ENCODE measurements at places on chromosomes 6 and 20.

GRCh38 chr6:79724816-79725215 is 93.7 kb downstream of the SH3BGRL2 start:
- DNase-seq = no peak

- no peak for DNase-seq
Observed at GRCh38 chr6:147127587-147127986, 76.6 kb upstream of the STXBP5 start.

- no peak for DNase-seq
Observed at GRCh38 chr6:137219664-137220252, 573 bp upstream of the IFNGR1 start.

DNA sequence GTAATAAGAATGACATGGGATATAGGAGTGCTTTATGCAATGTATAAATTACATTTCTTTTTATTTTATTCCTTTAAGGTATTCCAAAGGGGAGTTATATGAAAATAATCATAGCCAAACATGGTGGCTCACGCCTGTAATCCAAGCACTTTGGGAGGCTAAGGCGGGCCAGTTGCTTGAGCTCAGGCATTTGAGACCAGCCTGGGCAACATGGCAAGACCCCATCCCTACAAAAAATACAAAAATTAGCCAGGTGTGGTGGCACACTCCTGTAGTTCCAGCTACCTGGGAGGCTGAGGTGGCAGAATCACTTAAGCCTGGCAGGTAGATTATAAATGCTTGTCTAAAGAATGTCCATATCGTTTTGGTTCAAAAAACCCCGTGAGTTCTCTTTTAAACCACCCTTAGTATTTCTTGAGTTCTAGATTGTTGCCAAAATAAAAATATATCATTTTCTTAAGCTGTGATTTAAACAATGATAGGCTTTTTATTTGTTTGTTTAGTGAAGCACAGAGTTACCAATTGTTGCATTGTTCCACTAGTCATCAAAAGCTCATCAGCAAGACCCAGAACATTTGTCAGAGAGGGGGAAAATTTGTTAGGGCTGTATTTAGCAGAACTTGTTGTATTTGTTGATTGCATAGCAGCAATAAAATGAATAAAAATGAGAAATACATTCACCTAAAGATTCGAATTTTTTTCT is 146.2 kb downstream of the KHDC1L start:
- no peak for DNase-seq

DNA sequence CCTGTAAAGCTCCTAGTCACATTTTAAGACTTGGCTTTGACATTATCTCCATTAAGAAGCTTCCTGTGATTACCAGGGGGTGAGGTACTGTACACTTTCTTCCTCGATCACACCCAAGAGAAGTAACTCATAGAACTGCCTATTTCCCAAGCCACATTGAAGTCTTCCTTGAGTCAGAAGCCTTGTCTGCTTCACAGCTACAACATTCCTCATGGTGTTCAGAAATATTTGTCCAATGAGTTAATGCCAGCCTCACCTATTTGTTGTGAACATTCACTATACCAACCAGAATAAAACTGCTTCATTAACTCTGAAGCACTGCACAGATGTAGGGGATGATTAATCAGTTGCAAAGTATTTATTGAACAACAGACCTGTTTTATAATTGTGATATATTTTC is 622.3 kb downstream of the PTPRT start:
- no peak for DNase-seq

- no peak for DNase-seq
Observed at GRCh38 chr20:43583133-43583864, 7.4 kb upstream of the IFT52 start.

GRCh38 chr6:104957301-104958177 is 632 bp downstream of the LIN28B start:
- no peak for DNase-seq

DNA sequence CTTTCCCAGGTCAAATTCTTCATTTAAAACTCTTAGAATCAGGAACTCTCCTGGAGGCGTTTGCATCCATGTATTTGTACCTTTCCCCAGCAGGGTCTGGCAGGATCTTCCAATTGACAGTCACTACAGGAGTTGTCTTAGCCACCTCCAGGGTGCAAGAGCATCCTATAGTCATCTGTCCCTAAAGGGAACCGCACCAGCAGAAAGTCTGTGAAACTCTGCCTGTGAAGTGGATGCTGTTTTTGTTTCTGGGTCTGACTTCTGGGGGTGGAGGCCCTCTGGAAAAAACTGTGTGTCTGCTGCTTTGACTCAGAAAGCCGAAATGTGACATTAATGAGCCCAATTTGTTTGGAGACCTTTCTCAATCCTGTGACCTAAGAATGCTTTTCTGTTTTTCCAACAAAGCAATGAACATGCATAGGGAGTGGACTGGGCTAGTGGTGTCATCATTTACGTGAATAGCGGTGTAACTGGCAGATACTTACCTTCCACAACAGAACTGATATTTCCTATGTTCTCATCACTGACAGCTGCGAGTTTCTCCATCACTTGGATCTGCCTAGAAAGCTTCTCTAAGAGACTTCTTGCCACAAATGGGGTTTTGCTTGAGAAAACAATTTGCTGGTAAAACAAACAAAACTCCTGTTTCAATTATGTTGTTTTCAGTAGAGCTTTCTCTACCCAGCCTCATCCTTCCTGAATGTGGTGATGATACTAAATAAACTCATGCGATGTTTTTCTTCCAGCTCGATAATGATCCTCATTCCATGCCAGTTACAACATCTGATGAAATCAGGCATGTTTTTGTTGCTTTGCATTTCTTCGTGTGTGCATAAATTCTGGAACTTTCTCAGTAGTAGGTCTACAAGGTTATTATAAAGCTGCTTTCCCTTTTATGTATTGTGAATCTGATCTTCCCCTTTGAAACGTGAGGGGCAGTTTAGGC is 33.3 kb upstream of the ARMH2 start:
- no peak for DNase-seq

- DNase-seq = no peak
Observed at GRCh38 chr6:84103029-84103428, 69.5 kb downstream of the MRAP2 start.

DNA sequence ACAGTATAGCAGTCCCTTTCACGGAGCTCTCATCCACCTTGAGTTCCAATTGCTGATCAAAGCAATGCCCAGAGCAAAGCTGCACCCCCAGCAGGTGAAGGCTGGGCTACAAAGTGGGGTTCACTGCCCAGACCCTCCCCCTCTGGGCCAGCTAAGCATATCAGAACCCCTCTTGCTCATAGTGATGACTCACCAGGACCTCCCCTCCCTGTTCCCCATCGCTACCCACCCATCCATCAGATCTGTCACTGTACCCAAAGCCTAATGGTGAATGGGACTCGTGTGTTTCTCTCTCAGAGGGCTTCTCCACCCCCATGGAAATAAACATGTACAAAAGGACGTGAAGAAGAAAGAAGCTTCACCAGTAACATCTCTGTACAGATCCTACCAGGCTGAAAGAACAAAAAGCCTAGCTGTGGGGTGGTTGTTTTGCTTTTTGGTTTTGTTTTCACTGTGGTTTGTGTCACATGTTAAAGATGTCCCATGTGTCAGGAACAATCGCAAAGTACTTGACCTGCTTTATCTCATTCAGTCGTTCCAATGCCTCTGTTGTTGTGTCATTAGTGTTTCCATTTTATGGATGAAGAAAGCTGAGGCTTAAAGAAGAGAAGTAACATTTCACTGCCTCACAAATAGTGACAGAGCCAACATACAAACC is 518.5 kb downstream of the CD83 start:
- DNase-seq = no peak

DNA sequence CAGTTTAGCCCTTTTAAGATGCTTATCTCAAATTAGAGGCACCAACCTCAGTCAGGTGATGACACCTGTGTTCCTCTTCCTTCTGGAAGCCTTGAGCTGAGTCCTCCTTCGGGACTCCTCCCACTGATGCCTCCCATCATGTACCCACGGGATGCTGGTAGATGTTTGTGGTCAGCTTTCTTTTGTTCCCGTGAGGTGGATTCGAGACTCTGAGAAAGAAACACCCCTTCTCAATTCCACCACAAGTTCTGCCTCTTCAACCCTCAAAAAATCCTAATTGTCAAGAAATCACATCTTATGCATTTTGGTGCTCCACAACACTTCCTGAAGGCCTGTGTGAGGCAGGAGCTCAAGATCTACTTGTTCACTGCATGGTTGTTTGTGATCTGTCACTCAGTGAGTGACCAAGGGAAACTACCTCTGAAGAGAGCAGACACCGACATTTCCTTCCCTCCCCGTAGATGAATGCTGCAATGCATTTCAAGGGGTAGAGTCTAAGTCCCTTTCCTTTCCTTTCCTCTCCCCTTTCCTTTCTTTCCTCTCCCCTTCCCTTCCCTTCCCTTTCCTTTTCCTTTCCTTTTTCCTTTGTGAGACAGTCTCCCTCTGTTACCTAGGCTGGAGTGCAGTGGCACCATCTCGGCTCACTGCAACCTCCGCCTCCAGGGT is 50.5 kb downstream of the PCNA start:
- no peak for DNase-seq

GRCh38 chr6:135680964-135681913 is 170.3 kb upstream of the PDE7B start:
- DNase-seq = peak; percentile 83

GRCh38 chr20:24756292-24757025 is 192.6 kb upstream of the CST7 start:
- no peak for DNase-seq

- no peak for DNase-seq
Observed at GRCh38 chr6:154460306-154461071, 50.0 kb downstream of the CNKSR3 start.

- no peak for DNase-seq
Observed at GRCh38 chr6:127564761-127565160, 12.2 kb upstream of the C6orf58 start.

GRCh38 chr6:26501482-26501986 is 1.4 kb downstream of the BTN1A1 start:
- DNase-seq = no peak

GRCh38 chr20:34500823-34501222 is 15.4 kb upstream of the DYNLRB1 start:
- DNase-seq = no peak

- no peak for DNase-seq
Observed at GRCh38 chr20:44706301-44707017, 8.7 kb upstream of the CCN5 start.

- DNase-seq = no peak
Observed at GRCh38 chr6:84086545-84087429, 53.2 kb downstream of the MRAP2 start.

DNA sequence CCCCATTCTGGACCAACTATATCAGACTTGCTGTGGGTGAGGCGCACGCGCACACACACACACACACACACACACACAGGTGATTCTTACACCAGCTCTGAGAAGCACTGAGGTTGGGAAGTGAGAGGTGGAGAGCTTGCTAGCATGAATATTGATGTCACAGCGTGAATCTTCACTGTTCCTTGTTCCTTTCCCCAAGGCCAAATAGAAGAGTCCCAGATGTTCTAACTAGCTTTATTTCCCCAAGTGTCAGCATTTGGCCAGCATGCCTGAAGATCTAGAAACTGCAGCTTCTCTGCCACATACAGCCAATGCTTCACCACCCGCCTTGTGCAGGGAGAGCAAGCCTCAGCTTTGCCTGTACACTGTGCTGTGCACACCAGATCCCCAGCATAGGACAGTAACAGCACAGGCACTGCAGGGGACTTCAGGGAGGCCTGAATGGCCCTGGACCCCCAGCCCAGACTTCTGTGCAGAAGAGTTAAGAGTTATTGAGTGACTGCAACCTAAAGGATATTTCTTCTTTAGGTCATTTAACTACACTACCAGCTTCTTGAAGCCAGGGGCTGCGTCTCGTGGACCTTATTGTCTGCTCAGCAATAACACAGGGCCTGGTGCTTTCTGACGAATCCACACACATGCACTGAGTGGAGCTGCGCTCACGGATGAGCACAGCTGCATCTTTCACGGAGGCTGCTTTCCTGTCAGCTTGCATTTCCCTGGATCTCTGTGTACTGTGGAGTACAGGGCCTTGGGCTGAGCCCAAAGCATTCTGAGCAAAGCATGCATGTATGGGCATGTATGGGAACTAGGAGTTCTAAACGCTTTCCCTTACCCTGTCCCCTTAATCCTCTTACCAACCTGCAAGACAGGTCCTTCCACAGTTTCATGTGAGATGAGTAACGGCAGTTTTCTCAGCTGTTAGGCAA is 13.9 kb upstream of the CD93 start:
- DNase-seq = no peak

DNA sequence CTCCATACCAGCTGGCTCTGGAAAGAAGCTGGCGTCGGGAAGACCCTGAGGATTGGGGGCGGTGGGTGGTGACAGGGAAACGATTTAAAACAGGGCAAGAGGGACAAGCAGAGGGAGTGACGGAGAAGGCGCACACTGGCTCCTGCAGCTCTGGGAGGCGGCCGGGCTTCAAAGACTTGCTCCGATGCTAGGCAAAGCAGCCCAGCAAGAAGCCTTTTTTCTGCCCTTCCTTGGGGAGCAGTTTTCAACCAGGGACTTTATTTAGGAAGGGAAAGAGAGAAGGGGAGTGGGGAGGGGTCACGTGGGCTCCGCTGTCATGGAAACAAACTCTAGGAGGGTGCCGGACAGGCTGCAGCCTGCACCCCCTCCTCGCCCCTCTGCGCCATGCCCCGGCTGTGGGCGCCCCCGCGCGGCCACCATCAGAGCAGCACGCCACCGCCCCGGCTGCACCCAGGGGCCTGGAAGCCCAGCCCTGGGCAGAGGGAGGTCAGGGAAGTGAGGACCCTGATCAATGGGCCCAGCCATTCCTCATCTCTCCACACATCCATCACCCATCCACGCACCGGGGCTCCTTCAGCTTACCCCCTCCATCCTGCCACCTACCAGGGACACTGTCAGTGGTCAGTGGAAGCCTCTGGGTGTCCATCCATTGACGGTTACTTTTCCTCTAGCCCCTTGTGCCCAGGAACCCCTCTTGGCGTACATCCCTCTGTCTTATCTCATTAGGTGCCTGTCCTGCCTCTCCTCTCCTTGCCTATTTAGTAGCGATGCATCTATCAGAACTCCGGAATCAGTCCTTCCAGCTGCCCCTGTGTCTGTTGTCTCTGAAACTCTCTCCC is 66.6 kb upstream of the CCDC167 start:
- DNase-seq = peak; percentile 25

DNA sequence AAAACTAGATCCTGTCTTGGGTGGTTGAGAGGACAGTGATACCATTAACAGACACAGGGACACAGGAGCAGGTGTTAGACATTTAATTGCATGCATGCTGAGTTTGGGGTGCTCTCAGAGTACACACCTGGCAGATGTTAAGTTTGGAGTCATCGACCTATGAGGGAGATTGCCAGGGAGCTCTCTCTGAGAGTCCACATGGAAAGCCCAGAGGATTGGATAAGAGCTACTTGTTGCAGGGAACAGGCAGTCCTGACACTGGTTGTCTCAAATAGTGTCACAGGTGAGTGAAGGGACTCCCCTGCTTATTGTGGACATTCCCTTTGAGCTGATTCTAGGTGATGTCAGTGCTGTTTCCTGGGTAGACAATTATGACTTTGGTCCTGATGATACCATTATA is 3.1 kb downstream of the ATRN start:
- DNase-seq = no peak
